Activated naive CD4-positive, alpha-beta T cell treated with anti-CD3 and anti-CD28 coated beads, Interleukin-2, amount 10 ng/mL, durations not matched to agents 5 hours and 36 hours (primary cell): ENCODE measurements at places on chromosomes 13 and 19. TPM values are rescaled to one million over a fixed set of nuclear protein-coding genes. Genes with fewer than 3 reads are reported as not detected.

AMER2 gene
- total RNA-seq: not detected

SWSAP1 gene
- total RNA-seq: 3.7 TPM

FREM2 gene
- not detected for total RNA-seq

SBK2 gene
- total RNA-seq: not detected

CAB39L gene
- total RNA-seq: 2.5 TPM

SIX5 gene
- 1.0 TPM for total RNA-seq

FGF22 gene
- total RNA-seq: not detected

PSG11 gene
- total RNA-seq: not detected

ZNF667 gene
- 0.45 TPM for total RNA-seq

ZNF549 gene
- 9.5 TPM for total RNA-seq

FCER2 gene
- not detected for total RNA-seq
